ENCODE measurements at places on chromosomes 2 and 18.

GRCh38 chr2:217610401-217610814 is 392.4 kb downstream of the TNS1 start:
- DNase-seq: no peak

GRCh38 chr2:46462936-46463335 is 16.4 kb upstream of the TMEM247 start:
- no peak for DNase-seq

DNA sequence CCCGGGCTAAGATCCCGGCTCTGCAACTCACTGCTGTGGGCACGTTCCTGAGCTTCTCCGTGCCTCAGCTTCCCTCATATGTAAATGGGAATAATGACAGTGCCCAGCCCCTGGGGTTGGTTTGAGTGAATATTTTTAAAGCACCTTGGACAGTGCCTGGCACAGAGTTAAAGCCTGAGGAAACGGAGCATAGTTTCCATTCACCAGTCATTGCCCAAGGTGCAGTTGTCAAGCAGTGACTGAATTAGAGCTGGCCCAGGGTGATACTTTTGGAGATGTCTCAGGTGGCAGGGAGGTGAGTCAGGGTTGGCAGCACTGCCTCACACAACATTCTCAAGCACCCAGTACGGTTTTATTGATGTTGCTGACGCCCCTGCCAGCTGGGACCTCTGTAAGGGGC is 12.2 kb downstream of the TMEM177 start:
- DNase-seq: no peak

DNA sequence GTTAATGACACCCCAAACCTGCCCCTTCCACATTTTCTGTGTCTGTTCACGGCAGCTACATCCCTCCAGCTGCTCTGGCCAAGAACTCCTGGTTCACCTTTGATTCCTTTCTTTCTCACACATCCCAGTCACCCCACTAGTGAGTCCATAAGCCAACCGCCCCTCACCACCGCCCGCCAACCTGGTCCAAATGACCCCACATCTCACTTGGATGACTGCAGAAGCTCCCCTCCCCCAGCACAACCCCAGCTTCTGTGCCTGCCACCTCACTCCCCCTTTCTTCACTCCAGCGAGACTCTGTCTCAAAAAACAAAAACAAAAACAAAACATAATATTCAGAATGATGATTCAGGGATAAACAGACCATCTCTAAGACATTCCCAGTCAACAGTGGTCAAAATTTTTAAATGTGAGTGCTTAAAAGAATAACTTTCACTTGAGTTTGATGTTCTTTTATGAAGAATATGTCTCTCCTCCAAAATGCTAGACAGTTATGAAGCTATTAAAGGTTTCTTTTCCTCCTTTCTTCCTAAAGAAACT is 3.2 kb downstream of the CYS1 start:
- DNase-seq: no peak

DNA sequence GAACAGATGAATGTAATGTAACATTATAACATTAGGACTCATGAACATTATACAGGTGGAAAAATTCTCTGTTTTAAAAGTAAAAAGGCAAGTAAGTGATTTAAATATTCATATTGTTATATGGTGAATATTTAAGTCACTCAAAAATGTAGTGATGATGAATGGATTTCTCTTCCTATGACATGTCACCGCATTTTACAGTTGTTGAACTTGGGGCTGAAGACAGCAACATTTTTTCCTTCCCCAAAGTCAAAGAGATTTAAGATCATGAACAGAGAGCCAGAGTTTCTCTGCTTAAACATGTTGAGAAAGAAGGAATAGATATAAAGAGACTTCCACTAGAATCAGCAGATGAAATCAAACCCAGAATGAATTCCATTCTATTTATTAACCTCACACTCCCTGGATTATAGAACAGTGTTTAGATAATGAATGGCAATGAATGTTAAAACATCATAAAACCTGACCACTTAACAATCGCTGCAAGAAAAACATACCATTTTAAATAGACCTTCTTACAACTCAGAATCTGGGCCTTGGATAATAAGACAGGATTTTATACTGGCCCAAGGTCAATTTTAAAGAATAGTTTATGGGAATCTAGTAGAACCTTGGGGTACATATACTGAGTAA is 163.6 kb upstream of the SIX2 start:
- DNase-seq: no peak

- DNase-seq: no peak
Observed at GRCh38 chr2:212078103-212078502, 460.5 kb downstream of the ERBB4 start.

GRCh38 chr2:36407413-36407812 is 51.8 kb downstream of the CRIM1 start:
- no peak for DNase-seq

DNA sequence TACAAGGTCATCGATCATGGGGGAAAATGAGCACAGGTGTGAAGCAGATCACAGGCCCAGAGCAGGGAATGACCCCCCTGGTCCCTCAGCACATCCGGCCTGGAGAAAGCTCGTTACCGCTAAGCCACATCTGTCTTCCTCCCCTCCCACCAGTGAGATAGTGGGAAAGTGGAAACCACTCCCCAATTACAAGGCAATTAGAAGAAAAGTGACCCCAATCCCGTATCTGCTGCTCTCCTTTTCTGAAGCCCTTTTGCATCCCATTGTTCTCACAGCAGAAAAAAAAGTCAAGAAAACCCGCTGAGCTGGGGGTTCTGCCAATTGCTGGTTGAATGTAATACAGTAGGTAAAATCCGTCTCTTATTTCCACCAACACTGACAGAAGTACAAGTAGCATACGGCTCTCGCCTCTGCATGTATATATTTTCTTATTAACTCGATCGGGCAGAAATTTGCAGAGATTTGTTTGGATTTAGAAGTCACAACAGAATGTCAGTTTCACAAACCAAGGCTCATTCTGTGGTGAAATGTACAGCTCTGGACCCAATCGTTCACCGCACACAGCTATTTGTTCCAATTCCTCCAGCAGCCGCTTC is 287.0 kb downstream of the TCF4 start:
- DNase-seq: peak; percentile 73

DNA sequence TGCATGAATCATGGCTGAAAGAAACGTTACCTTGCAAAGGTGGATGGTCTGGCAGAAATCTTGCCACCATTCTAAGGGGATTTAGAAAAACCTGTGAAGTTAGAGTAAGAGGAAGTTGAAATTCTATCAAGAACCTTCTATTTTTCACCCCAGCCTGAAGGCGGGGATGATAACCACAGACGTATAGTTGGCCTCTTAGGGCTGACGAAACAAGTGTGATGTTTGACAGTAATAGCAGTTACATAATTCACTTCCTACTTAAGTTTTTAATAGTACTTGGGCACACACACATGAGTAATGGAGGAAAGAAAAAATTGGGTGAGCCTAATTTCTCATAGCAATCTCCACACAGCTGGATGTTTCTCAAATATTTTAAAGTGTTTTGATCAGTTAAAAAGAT is 336.6 kb upstream of the SALL3 start:
- DNase-seq: no peak

DNA sequence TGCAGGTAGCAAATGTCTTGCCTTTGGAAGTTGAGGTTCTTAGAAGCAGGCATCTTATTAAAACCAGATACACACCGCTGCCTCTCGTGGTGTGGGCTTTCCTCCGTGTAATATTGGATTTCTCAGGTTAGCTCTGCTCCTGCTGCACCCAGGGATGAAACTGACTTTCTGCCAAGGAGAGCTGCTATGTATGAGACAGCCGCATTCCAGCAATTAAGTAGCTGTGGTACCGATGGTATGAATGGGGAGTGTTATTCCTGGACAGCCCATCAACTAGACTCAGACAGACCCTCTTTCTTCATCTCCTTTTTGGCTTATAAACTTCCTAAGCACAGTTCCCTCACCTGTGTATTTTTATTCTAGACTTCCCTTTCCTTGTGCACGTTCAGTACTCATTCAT is 6.8 kb upstream of the EHD3 start:
- no peak for DNase-seq

GRCh38 chr2:37833423-37833822 is 91.7 kb upstream of the RMDN2 start:
- no peak for DNase-seq

GRCh38 chr2:69831354-69831905 is 2.0 kb downstream of the GMCL1 start:
- no peak for DNase-seq

GRCh38 chr18:75221897-75222296 is 11.3 kb downstream of the TSHZ1 start:
- DNase-seq: no peak

DNA sequence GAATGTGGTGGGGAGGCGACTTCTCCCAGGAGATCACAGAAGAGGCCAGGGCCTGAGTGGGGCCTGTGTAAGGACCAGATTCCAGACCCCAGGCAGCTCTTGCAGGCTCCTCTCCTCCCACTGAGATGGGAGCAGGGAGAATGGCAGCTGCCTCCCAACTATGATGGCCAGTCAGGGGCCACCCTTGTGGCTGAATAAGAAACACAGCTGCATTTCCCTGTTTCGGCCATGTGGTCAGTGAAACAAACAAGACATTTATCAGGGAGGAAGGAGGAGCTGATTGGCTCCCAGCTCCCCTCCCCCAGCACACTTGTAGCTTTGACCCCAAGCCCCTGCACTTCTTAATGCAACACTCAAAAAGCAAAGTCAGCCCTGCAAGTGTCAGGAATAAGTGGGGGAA is 143.5 kb downstream of the CELF4 start:
- DNase-seq: no peak

GRCh38 chr2:208511016-208511415 is 104.4 kb downstream of the PTH2R start:
- no peak for DNase-seq

DNA sequence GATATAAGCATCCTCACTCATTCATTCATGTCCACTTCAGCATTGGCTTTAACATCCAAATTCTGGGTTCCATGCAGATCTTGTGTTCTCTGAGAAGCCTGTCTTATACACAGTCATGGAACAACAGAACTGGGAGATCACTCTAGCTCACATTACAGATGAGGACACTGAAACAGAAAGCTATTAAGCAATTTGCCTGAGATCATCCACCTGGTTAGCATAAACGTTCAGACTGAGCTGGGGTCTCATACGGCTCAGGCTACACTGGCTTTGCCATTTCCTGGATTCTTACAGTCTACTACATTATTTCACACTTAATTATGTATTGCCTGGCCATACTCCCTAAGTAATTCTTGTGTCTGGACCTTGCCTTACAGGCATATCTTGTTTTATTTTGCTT is 169.4 kb upstream of the FANCL start:
- DNase-seq: no peak

- peak; percentile 7 for DNase-seq
Observed at GRCh38 chr2:88811233-88811632, 119.8 kb downstream of the RPIA start.

DNA sequence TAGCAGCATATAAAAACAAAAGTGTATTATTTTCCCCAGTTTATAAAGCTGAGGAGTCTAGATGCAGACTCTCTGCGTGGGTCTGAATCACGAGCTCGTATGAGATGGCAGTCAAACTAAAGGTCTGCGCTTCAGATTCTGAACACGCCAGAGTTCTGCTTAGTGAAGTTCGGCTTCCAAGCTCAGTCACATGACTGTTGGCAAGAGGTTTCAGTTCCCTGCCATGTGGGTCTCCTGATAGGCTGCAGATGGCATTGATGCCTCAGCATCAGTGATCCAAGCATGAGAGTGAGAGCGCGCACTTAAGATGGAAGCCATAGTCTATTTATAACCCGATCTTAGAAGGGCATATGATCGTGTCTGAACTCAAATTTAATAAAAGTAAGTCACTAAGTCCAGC is 242.8 kb upstream of the DOK6 start:
- no peak for DNase-seq

DNA sequence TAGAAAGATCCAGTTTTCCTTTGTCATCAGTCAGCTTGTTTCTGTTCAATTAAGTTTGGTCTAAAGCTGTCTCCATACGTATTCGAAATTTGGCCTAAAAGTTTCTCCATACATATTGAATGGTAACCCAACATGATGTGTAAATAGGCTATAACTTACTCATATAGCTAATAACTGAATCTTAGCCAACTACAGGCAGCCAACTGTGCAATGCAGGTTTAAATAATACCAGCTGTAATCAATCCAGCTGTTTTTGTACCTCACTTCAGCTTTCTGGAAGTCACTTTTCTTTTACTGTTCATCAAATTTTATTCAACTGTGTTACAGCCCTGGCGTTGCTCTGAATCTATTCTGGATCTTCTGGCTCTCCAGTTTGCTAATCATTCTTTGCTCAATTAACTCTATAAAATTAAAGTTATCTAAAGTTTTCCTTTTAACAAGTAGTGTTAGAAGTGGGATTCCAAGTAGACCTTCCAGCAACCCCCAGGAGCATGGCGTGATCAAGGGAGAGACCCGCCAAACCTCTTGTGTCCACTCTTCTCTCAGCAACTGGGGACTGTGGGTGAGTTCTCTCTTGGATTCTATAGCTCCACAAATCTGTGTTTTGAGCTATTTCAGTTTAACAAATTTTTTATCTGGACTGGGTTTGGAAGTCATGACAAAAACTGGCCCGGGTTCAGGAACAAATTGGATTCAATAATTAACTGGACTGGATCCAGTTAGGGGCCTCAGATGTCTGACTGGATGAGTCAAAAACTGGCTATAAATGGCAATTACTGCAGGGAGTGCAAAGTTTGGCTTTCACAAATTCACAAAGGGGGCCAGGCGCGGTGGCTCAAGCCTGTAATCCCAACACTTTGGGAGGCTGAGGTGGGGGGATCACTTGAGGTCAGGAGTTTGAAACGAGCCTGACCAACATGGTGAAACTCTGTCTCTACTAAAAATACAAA is 329.7 kb upstream of the ST6GAL2 start:
- no peak for DNase-seq

DNA sequence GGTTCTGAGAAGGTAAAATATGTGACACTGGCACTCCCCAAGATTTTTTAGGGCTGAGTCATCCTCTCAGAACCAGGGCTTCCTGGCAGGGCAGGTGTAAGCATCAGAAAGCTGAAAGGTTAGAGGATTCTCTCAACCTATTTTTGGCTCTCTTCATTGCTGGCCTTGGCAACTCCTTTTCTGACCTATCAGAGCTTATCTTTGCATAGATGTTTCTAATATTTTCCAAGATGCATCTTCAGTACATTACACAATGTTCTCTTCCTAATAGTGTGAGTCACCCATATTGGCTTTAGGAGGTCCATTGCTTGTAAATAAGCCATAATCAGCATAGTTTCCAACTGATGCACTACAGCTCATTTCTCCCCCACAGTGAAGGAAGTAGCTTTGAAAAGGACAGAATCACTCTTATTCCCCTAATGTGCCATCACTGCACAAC is 2008.4 kb upstream of the PIK3C3 start:
- no peak for DNase-seq

DNA sequence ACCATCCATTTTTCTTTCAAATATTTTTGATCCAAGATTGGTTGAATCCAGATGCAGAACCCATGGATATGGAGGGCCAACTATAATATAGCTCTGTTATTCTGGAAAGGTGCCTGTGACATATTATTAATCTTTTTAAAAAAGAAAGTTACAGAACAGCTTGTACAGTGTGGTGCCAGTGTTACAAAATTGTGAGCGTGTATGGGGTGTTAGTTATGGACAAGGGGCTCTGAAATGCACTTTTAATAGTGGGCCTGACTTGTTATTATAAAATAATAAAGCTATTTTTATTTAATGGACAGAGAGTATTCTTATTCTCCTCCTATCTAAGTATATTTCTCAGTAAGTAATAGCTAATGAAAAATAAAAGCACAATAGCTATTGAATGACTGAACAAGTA is 111.2 kb downstream of the FARSB start:
- DNase-seq: no peak
